ENCODE measurements at places on chromosomes 13 and 19. TPM values are rescaled to one million over a fixed set of nuclear protein-coding genes. Genes with fewer than 3 reads are reported as not detected.

The ZNF835 gene
- total RNA-seq: not detected

The PEAK3 gene
- total RNA-seq: not detected

The SPACA4 gene
- total RNA-seq: not detected

The EDNRB gene
- total RNA-seq: not detected

The DKKL1 gene
- 0.37 TPM for total RNA-seq

The PSG11 gene
- total RNA-seq: 0.15 TPM

The JAK3 gene
- 0.36 TPM for total RNA-seq

The ZNF71 gene
- total RNA-seq: 8.5 TPM

The CBY2 gene
- total RNA-seq: not detected

The HSPH1 gene
- 97.3 TPM for total RNA-seq

The PRSS57 gene
- total RNA-seq: not detected

The ZNF69 gene
- total RNA-seq: not detected

The ZNF730 gene
- not detected for total RNA-seq

The ZNF112 gene
- total RNA-seq: 1.1 TPM
